Activated T-cell treated with anti-CD3 and anti-CD28 coated beads, Interleukin-2, amount 50 U/mL, for 48 hours (primary cell): ENCODE measurements at places on chromosomes 12 and 14.

DNA sequence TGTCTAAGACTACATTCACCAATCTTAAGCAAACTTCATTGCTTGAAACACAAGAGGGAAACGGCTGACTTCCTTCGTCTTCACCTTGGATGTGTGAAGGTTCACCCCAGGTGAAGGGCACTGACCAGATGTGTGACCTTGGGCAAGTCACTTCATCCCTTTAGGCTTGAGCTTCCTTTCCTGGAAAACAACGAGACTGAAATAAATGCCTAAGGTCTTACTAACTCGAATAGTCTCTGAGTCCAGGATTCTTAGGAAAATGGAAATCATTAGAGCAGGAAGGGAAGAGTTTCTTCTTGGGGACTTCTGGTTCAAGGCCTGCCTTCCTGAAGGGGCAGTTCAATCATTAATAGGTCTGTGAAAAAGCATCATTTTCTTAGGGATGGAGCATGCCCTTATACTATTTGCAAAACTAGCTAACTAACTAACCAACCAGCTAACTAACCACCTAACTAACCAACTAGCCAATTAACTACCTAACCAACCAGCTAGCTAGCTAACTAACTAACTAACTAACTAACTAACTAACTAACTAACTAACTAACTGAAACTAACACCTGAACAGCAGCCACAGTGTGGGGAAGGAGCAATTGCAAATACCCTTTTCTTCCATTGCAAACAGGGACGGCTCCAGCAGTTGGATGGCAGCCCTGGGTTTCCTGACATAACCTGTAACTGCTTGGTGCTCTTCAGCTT lies 31.5 kb upstream of the EMP1 start:
- DNase-seq, result no peak

GRCh38 chr14:104978746-104979691 lies 845 bp upstream of the AHNAK2 start:
- DNase-seq, result no peak

DNA sequence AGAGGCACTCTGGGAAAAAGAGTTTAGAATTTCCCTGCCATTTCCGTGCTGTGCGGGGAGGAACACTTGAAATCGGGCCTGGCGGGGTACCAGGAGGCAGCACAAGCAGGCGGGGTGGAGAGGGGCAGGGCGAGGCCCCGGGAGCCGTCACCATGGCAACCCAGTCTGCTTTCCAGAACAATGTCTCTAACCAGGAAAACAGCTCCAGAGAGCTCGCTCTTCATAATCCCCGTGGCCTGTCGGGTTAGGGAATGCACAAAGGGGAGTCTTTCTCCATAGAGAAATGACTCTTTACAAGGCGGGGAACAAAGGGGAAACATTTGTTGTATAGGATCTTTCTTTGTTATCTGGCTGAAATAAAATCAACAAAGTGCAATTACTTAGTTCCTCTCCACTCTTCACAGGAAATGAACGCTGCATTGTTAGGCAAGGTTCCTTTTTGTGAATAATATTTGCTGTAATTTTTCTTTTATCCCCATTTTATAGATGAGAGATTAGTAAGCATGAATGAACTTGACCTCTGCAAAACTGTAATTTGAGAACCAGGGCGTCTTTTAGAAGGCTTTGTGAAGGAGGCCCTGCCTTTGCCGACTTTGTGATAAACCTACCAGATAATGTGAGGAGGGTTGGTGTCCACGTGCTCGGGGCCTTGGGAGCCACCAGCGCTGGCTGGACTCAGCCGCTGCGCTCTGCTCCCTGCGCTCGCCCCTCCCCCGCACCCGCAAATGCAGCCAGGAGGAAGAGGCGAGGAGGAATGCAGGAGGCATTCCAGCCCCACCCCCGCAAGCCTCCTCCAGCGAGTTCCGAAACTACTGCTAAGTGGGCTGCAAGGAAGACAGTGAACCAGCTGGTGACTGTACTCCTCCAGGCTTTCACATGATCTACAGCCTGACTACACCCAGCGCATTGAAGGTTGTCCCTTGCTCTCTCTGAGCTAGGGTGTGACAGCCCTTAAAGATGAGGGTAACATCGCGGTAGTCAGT lies 105.2 kb upstream of the ATF7IP start:
- no peak for DNase-seq

DNA sequence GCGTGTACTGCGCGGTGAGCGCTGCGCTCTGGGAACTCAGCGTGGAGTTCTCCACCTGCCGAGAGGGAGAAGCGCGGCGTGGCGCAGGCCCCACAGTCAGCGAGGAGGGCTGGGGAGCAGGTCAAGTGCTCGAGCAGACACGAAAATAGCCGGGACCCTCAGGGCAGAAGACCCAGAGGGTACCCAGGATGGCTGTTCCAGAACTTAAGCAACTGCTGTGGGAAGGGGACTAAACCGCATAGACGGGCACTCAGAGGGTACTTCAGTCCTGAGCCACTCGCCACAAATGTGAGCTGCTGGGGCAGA lies 59.4 kb upstream of the GPR68 start:
- no peak for DNase-seq

- DNase-seq, result no peak
Measured at GRCh38 chr14:95531473-95531872, 3.4 kb upstream of the GLRX5 start.

- DNase-seq, result no peak
Measured at GRCh38 chr12:108995370-108995992, 25.4 kb downstream of the SVOP start.

DNA sequence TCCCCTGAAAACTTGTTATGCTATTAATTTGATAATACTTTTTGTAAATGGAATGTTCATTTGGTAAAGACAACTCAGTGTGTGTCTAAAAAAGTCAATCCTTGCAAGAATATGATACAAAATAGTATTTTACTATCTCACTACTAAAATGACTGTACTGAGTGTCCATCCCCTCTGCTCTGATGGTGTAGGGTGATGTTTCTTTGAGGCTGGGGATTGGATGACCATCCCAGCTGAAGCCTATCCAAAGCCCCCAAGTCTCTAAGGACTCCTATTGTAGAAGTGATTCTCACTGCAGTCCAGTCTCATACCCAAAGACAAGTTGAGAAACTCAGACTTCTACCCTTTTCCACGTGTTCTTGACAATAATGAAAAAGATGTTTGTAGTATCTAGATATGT lies 1128.4 kb downstream of the BCL11B start:
- DNase-seq, result no peak

- peak; percentile 68 for DNase-seq
Measured at GRCh38 chr14:66508846-66509621, 1.1 kb downstream of the GPHN start.

DNA sequence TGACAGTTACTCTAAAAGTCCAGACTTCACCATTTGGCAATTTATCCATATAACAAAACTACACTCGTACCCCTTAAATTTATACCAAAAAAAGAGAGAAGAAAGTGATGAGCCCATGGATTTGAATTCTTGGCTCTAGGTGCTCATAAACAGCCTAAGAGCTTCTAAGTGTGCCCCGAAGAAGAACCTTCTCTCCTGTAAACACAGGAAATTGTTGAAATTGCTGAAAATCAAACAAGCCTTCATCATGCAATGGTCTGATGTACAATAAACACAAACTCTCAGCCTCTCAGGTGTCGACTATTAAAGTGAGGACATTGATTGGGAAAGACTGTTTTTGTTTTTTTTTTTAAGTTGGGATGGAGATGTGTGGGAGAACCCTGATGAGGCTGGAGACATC lies 21.8 kb downstream of the PDE6H start:
- DNase-seq, result no peak

GRCh38 chr14:101591121-101591520 lies 29.8 kb downstream of the DIO3 start:
- no peak for DNase-seq

GRCh38 chr12:100401660-100402059 lies 44.8 kb downstream of the SLC17A8 start:
- DNase-seq, result no peak

DNA sequence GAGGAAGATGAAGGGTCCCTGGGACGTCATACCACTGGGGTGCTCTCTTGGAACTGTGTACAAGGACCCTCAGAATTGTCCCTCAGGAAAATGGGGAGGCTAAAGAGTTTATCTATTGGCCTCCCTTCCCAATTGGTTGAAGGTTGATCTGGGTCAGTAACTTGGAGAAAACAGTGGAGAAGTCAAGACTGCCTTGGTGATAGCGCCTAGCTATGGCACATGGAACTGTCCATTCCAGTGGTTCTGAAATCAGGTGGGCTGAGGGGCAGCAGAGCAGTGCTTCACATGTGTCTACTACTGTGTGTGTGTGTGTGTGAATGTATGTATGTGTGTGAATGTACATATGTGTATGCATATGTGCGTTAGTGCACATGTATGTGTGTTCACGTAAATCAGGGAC lies 316.1 kb downstream of the AACS start:
- no peak for DNase-seq

DNA sequence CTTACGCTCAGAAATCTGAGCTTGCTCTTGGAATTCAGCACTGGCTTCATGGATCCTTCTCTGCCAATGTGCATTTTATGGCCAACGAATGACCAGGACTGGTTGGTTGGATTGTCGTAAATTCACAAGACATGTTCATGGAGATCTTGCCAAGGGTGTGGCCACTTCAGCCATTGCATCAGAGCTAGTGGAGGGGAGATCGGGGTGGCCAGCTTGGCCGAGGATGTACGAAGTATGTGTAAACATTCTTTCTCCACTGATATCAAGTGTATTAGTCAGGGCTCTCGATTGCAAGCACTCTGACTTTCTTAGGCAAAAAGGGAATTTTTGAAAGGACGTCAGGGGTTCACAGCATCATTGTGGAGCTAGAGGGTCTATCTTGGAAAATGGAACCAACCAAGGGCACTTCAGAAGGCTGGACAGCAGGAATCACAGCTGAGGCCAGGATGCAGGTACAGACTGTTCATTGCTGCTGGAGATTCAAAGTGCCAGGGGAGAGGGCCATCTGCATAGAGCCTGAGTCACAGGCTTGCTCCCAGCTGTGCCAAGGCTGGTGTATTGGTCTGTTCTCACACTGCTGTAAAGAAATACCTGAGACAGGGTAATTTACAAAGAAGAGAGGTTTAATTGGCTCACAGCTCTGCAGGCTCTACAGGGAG lies 32.9 kb upstream of the ADGRD1 start:
- DNase-seq, result no peak

- DNase-seq, result no peak
Measured at GRCh38 chr12:72729451-72730010, 457.4 kb downstream of the TRHDE start.

- no peak for DNase-seq
Measured at GRCh38 chr14:77541905-77542304, 43.3 kb upstream of the ISM2 start.

DNA sequence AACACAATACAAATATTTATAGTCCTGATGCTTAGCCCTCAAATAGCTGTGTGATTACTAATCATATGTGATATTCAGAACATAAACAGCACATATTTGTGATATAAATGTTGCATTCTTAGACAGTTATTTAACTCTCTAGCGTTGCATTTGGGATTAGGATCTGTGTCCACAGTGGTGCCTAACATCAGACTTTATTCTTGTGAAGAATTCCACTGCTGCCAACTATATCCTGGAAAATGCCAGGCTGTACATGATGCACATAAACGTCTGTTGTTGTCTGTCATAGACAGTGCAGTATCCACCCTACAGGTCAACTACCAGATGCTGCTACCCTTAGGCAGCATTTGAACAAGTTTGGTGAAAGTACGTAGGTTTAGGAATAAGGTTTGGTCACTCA lies 39.0 kb downstream of the SLC38A4 start:
- no peak for DNase-seq

- no peak for DNase-seq
Measured at GRCh38 chr12:20800160-20800559, 10.3 kb upstream of the SLCO1B3 start.

- no peak for DNase-seq
Measured at GRCh38 chr14:75705014-75705413, 44.0 kb downstream of the TTLL5 start.

DNA sequence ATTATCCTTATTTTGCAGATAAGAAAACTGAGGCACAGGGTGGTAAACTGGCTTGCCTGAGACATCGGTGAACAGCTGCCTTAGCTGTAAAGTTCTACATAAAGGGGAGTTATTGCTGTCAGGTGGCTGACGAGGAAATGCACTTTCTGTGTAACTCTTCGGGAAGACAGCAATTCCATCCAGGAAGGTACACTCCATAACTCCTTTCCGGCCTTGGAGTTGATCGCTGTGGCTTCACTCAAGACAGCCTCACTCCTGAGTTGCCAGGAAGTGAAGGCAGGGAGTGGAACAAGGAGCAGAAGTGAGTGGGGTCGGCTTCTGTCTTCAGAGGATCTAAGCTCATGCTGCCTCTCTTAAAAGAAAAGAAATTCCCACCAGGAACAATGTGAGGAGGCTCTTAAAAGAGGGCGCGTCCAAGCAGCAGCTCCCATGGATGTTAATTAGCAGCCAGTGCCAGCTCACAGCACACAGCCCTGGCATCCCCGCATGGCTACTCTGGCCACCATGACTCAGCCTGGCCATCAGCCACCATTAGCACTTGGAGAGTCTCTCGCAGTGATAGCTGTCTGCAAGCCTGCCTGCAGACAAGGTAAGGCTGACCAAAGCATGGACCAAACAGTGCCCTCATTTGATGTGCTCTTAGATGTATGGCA lies 60.3 kb downstream of the NUAK1 start:
- DNase-seq, result no peak

GRCh38 chr14:23148591-23149249 lies 29.7 kb upstream of the CEBPE start:
- no peak for DNase-seq

DNA sequence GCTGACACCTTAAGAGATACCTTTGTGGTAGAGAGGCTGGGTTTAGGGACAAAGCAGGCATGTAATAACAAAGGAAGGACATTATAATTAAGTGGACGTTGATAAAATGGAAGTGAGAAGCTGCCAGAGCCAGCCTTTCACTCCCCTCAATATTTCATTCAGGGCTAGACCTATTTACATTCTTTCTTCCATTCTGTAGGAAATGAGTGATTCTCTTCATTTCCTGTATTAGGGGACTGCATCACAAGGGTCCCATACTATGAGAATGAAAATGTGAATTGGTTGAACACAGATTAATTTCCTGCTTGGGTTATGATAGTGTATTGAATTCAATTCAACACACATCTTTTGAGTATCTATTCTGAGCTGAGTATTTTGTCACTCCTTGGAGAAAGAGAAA lies 143.0 kb downstream of the OTOGL start:
- DNase-seq, result no peak

DNA sequence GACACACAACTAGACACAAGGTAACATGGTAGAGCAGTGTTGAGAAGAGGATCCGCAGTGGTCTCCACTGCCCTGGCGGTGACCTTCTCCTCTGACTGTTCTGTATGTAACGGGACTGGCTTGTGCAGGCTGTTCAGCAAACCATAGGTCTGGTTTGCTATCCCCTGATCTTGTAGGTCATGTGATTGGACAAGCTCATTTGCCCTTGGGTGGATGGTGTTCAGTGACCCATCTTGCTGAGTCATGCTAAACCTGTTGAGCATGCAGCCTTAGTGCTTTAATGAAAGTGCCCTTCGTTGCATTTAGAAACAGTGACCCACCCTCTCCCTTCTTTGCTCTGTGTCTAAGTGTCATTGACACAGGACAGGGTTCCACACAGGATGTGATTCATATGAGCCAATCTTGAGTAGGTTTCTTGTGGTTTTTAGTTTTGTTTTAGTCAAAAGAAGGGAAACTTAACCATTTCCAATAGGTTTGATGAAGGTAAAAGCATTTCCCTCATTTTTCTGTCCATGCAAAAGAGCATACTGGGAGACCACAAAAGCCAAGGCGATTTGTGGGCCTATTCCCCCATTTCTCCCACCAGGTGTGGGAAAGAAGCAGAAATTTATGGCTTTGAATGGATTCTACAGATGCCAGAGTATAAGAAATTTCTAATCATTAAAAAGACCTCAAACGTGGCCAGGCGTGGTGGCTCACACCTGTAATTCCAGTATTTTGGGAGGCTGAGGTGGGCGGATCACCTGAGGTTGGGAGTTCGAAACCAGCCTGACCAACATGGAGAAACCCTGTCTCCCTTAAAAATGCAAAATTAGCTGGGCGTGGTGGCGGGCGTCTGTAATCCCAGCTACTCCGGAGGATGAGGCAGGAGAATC lies 32.6 kb upstream of the HIF1A start:
- peak; percentile 77 for DNase-seq
